ENCODE measurements at places on chromosomes 16 and 17. TPM values are rescaled to one million over a fixed set of nuclear protein-coding genes. Genes with fewer than 3 reads are reported as not detected.

The ATXN1L gene
- 8.0 TPM for total RNA-seq

The KRT39 gene
- 0.18 TPM for total RNA-seq

The PRSS27 gene
- 0.02 TPM for total RNA-seq

The G6PC1 gene
- total RNA-seq: not detected
